Cerebellum (tissue), 4 donors: ENCODE measurements at places on chromosomes 3 and 15. TPM values are rescaled to one million over a fixed set of nuclear protein-coding genes. Genes with fewer than 3 reads are reported as not detected.

Gene ZIC4
- 122 TPM for total RNA-seq

Gene CHL1
- 490 TPM for total RNA-seq

Gene RABL3
- 17.7 TPM for total RNA-seq

Gene STRIT1
- total RNA-seq: not detected

Gene KNG1
- not detected for total RNA-seq

Gene CACNA2D3
- total RNA-seq: 5.4 TPM

Gene LDHAL6B
- not detected for total RNA-seq

Gene ACTRT3
- 4.5 TPM for total RNA-seq

Gene CFAP20DC
- total RNA-seq: 3.6 TPM

Gene ANKRD63
- total RNA-seq: 0.27 TPM

Gene ANKDD1A
- 12.2 TPM for total RNA-seq

Gene SPATA12
- total RNA-seq: not detected

Gene SKOR1
- 14.9 TPM for total RNA-seq

Gene CCRL2
- 0.36 TPM for total RNA-seq

Gene MAP1A
- total RNA-seq: 31.5 TPM

Gene GNAT1
- total RNA-seq: not detected

Gene DGKG
- total RNA-seq: 14.9 TPM

Gene NDN
- total RNA-seq: 76.3 TPM

Gene ACAN
- 0.45 TPM for total RNA-seq

Gene CPN2
- not detected for total RNA-seq

Gene GABRR3
- total RNA-seq: not detected

Gene UROC1
- 0.27 TPM for total RNA-seq

Gene UBL7
- total RNA-seq: 18.8 TPM

Gene MAGI1
- 103 TPM for total RNA-seq

Gene GRIP2
- 4.2 TPM for total RNA-seq

Gene KBTBD8
- 9.0 TPM for total RNA-seq

Gene PHC3
- 69.7 TPM for total RNA-seq

Gene SLC22A13
- total RNA-seq: 1.4 TPM

Gene SEMA5B
- 24.8 TPM for total RNA-seq

Gene SLC6A1
- total RNA-seq: 167 TPM

Gene PPARG
- 2.7 TPM for total RNA-seq

Gene ATP10A
- 1.6 TPM for total RNA-seq

Gene CAND2
- 18.2 TPM for total RNA-seq

Gene SNTN
- total RNA-seq: not detected

Gene FETUB
- not detected for total RNA-seq

Gene NRROS
- total RNA-seq: 1.9 TPM

Gene SAMD7
- total RNA-seq: not detected

Gene MYH15
- 1.8 TPM for total RNA-seq

Gene PODXL2
- 95.3 TPM for total RNA-seq
